ENCODE measurements at places on chromosomes 3 and 15.

- DNase-seq = no peak
These were observed 42.5 kb downstream of the MUC20 start for GRCh38 chr3:195763076-195763830.

GRCh38 chr3:65328148-65328547, 640.3 kb upstream of the ADAMTS9 start:
- DNase-seq = no peak

DNA sequence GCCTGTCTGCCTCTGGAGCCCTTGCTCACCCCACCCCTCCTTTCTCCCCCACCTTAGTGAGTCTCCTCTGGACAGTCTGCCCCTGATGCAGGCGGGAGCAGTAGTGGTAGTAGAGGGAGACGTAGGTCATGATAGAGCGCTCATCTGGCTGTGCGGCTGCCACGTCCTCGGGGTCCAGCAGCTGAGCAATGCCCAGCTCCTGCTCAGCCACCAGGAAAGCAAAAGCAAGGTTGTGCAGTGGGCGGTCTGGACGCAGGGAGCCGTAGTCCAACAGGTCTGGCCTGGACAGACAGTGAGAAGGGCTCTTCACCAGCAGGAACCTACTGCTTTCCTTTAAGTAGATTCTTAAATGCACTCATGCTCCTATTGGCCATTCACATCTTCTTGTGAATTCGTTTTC, 6.7 kb downstream of the SPTBN5 start:
- no peak for DNase-seq

DNA sequence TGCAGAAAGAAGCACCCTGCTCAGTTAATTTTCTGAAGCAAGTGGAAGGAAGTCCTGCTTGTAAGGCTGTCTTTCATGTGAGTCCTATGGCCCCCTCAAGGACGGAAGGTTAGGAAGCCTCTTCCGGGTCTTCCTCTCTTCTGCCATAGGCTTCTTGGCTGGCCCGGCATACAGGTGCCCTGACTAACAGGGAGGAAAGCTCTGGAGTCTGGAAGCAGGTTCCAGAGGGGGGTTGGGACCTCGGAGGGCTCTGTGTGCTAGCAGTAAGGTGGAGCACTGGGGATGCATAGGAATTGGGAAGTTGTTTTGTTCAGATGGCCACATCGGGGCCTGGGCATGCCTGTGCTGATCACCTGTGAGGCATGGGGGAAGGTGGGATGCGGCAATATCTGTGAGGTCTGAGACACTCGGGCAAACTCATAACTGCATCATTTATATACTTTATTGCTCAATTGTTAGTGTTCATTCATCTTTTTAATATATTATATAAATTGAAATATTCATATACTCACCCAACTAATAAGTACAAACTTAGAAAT, 49.6 kb downstream of the TRAK1 start:
- DNase-seq = no peak

DNA sequence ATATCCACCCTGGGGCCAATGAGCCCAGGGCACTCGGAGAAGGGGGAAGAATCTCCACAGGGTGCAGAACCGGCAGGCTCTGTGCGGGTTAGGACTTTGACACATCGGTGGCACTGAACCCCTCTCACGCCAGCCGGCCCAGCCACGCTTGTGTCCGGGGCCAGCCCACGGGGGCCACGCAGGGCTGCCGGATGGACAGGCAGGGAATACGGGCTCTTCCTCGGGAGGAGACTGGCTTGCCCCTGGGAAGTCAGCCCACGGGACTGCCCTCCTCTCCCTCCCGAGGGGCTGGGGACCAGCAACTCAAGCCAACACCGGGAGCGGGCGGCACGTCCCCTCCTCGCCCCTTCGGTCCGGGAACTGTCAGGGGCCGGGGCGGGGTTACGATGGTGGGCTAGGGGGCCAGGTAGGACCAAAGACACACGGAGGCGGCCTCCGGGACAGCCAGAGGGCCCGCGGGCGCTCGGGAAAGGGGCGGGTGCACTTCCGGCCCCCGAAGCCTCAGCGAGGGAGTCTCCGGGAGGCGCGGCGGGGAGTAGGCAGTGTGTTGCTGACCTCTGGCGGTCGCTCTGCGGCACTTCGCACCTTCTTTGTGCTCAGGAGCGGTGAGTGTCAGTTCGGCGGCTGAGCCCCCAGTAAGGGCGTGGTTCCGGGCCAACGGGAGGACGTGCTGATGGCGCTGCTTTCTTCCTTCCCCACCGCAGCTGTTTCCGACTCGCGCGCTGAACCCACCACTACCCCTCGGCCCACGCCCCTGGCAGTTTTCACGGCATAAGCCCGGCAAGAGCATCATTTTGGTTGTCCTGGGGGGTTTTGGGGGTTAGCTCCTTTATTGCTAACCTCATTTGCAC, 5.1 kb upstream of the CYP8B1 start:
- peak; percentile 70 for DNase-seq

DNA sequence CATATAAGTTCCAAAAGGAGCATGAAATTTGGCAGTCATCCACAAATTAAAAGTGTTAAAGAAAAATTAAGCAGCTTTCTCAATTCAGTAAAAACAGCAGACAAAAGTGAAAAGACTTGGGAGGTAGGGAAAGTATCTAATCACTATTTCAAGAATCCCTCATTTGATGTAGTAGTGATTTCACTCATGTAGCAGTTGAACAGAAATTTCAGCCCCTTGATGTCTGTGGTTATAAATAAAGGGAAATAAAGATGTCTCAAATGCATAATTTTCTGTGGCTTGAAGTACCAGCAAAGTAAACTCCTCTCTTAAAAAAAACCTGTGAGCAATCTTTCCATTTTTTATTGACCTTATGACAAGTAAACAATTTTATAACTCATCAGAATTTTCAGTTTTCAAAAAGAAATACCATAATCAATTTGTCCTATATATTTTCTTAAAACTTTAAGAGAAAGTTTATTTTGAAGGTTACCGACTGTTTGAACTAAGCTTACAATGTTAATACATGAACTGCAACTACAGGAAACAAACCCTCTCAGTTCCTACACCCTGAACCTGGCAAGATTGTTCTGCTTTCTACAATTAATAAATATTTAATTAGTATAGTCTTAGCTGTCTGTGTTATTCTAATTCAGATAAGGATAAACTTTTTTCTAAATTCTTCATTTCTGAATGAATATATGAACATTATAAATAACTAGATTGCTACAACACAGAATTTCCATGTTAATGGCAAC, 94.2 kb downstream of the CBLB start:
- no peak for DNase-seq

- no peak for DNase-seq
These were observed 648.3 kb upstream of the CFAP20DC start for GRCh38 chr3:59698091-59698490.

DNA sequence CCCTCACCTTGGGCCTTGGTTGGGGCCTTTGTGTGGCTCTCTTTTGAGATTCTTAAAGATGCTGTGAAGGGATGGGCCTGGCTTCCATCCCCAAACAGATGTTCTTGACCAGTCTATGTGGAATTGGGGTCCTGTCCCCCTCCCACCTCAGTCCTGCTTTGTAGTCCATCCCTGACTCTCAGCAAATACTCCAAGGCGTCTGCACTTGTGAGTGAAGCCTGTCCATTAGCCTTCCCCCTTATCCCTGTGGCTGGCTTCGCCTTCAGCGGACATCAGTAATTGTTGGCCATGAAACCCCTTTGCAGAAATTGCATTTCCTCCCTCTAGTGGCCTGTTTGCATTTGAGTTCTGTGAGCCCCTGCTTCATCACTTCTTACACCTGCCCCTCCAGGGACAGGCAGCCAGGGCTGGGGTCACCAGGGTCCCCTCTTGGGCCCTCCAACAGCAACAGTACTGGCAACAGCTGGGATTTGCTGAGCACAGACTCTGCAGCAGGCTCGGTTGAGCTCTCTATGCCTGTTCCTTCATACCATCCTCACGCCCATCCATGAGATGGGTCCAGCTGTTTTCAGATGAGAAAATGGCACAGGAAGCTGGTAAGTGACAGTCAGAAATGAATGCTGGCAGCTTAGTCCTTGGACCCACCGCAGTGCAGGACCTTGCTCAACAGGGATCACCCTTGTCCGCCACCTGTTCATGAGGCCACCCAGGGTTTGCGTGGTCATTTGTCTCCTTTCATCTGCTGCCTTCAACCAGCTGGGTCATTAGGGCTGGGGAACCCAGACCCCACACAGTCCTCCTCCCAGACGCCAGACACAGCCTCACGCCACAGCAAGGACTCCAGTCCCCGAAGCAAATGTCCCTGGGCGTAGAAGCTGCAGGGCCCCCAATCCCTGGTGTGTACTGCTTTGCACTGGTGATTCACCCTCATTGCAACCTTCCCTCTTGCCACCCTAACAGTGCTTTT, 8.9 kb upstream of the LRRK1 start:
- no peak for DNase-seq

GRCh38 chr3:44036850-44037249, 204.8 kb upstream of the TOPAZ1 start:
- no peak for DNase-seq

DNA sequence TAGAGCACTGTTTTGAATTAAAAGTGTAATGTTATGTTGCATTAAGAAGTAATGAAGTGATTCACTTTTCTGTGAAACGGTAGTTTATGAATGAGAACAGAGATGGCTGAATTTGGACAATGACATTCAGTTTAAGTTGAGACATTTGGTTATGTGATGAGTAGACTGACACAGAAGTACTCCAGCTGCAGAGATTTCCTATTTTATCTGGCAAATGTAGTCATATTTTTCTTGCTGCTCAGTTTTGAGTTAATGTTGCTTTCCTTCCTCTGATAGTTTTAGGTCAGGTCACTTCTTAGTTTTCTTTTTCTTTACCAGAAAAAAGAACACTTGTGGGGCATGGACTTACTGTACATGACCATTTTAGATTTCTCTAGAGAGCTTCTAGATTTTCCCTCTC, 51.2 kb downstream of the ASB7 start:
- DNase-seq = no peak

DNA sequence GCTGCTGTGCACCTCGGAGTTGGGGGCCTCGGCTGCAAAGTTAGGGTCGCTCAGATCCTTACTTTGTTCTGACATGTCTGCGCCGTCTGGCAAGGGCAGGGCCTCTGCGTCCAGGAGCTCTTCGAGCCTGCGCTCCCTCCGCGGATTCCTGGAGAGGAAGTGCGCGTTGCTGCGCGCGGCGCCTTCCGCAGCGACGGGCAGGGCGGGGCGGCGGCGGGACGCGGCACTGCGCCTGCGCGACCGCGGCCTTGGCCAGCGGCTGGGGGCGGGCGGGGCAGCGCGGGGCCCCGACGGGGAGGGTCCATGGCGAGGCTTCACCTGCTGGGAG, at the start of gene NDN:
TSS of gene NDN (minus strand) at position 163 of the 328 bp plus-strand sequence. CDS start at position 75, 88 bp downstream.
- DNase-seq = no peak

GRCh38 chr15:98794748-98795147, 146.4 kb downstream of the IGF1R start:
- DNase-seq = no peak

DNA sequence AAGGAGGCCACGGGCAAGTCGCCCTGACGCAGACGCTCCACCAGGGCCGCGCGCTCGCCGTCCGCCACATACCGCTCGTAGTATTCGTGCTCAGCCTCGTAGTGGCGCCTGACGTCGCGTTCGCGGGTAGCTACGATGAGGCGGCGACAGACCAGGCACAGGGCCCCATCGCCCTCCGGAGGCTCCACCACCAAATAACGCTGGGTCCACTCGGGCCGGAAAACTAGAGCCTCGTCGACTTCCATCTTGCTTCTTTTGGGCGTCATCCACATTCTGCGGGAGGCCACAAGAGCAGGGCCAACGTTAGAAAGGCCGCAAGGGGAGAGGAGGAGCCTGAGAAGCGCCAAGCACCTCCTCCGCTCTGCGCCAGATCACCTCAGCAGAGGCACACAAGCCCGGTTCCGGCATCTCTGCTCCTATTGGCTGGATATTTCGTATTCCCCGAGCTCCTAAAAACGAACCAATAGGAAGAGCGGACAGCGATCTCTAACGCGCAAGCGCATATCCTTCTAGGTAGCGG, at the start of gene EPM2AIP1:
TSS of gene EPM2AIP1 (minus strand) at position 326 of the 520 bp plus-strand sequence. CDS start at position 272, 54 bp downstream.
- no peak for DNase-seq

- no peak for DNase-seq
These were observed 31.7 kb downstream of the ATP2B2 start for GRCh38 chr3:10473581-10474274.

- no peak for DNase-seq
These were observed 8.1 kb upstream of the GATM start for GRCh38 chr15:45386420-45386819.

DNA sequence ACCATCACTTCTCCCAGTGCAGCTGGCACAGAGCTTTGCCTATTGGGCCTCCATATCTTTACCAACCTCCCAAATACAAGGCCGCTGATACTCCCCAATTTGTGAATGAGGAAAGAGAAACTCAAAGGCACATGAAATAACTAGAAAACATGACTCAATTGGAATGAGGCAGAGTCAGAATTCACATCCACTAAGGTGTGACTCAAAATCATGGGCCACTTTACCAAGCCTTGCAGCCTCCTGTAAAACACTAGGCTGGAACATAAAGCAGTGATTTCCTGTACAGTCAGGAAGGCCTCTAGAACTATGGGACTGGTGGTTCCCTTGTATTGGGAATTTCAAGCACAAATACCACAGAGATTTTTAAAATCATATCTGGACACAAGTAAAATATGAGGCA, 128.6 kb downstream of the DCLK3 start:
- no peak for DNase-seq

DNA sequence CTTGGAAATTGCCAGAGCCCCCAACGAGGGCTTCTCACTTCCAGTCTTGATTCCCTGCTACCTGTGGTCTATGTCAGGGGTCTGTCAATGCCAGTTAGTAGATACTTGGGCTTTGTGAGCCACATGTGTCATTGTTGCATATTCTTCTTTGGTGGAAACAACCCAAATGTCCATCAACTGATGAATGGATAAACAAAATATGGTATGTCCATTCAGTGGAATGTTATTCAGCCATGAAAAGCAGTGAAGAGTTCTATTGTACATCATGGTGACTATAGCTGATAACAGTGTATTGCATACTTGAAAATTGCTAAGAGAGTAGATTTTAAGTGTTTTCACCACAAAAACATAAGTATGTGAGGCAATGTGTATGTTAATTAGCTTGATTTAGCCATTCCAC, 288.1 kb downstream of the RPLP1 start:
- DNase-seq = no peak

- DNase-seq = no peak
These were observed 414.7 kb downstream of the ZBTB20 start for GRCh38 chr3:114732353-114732752.

DNA sequence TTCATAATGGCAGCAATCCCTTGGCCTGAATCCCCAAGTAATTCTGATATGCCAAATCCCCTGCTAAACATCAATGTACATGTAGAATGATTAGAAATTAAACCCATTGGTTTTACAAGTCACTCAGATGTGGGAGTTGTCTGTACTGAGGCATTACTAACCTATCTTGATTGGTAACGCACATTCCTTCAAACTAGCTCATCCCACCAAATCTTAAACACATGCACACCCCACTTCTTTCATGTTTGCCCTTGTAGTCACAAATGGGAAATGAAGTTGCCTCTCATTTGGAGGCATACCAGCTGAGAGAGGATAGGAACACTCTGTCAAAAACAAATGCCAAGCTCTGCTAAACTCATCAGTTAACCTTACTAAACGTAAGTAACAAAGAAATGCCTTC, 29.1 kb upstream of the MAN2C1 start:
- DNase-seq = no peak

Data from activated CD8-positive, alpha-beta memory T cell treated with anti-CD3 and anti-CD28 coated beads for 1 hour (primary cell).